ENCODE measurements at places on chromosomes 4 and X.

DNA sequence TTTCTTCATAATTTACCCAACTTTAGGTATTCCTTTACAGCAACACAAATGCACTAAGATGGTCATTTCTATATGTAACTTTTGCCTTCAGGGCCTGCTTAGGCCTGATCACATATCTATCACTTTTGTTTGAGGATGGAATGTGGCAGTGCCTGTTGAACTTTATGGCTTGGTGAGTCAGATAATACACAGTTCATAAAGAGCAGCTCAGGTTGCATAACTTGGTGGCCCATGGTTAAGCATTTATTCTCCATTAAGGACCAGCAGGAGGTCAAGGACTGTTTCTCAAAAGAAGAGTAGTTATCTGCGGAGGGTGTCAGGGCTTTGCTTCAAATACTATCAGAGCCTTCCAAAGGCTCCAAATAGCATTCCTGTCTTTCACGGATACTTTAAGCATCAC is 124.1 kb upstream of the PDHA2 start:
- DNase-seq = no peak

DNA sequence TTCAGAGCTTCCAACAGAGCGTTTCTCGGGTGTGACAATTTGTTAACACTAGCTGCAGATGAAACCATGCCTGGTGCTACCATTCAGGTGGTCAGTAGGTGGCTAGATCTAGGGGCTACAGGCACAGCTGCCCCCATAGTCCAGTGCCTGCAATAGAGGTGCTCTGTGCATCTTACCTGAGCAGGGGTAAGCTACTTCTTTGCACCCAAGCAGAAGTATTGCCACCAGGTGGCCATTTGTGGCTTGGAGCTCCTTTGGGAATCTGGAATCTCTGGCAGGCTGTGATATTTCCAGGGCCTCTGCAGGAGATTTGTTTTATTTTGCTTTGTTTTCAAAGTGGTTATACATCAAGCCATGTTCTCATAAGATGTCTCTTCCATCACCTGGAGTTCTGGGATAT is 170.7 kb upstream of the PUDP start:
- DNase-seq = no peak

GRCh38 chr4:27775156-27775555 is 914.5 kb downstream of the STIM2 start:
- DNase-seq = no peak

GRCh38 chrX:1658071-1658491 is 43.2 kb downstream of the ASMT start:
- no peak for DNase-seq

DNA sequence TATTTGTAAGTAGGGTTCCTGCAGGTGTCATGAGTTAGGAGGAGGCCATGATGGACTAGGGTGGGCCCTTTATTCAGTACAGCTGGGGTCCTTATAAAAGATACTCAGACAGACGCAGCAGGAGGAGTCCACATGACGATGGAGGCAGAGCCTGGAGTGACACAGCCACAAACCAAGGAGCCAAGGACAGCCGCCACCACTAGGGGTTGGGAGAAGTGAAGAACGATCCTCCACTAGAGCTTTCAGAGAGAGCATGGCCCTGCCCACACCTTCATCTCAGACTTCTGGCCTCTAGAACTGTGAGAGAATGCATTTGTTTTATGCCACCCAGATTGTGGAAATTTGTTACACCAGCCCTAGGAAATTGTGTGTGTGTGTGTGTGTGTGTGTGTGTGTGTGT is 31.1 kb downstream of the JAKMIP1 start:
- no peak for DNase-seq

DNA sequence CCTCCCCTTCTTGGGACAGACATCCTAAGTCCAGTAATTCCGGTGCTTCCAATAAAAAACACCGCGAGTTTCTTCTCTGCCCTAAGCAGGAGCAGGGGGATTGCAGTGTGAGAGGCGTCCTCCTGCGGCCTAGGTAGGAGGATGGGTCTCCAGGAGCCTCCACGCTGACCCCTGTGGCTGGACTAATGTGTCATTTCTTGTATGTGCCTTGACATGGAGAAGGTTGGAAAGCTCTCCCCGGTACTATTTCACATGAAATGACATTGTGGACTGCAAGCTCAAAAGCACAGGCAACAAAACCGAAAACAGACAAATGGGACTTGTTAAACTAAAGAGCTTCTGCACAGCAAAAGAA is 66.6 kb upstream of the ENPP6 start:
- no peak for DNase-seq

GRCh38 chr4:127416115-127416514 is 216.6 kb upstream of the INTU start:
- DNase-seq = no peak

- no peak for DNase-seq
Observed at GRCh38 chrX:107878106-107878505, 52.4 kb downstream of the MID2 start.

- no peak for DNase-seq
Observed at GRCh38 chrX:13491061-13491460, 78.3 kb upstream of the EGFL6 start.

DNA sequence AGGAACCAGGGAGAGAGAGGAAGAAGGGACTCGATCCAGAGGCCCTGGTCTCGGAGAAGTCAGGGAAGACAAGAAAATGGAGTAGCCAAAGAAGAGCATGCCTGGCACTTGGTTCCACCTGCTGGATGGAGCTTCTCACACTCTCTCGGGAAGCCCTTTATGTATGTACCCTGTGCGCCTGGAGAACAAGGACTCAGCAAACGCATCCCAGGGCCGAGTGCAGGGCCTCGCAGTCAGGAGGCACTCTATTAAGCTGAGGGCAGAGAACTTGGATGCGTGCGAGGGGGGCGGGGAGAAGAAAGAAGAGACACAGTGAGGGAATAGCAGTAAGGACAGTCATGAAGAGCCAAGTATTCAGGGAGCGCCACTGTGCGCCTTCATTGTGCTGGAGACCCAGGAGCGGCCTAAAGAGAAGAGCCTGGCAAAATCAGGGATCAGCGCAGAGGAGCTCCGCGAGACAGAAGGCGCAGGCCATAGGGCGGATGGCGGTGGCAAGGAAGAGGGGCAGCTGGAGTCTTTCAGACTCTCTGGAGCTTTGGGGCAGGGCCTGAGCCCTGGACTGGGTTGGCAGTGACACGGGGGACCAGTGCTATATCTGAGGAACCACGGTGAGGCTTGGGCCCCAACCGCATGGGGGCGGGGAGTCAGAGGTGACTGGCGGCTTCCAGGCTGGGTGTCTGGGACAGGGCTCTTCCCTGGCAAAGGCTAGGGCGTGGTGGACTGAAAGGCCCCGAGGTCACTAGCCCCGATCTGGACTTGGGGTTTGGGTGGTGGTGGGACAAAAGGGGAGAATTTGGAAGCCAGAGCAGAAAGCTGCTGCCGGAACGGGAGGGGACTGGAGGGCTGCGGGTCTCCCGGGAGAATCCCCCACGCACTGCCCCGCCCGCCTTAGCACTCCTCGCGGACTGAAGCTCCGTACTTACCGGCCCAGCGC is 1.9 kb upstream of the SEPTIN6 start:
- DNase-seq = no peak

- no peak for DNase-seq
Observed at GRCh38 chr4:59571805-59572430, 1628.2 kb upstream of the ADGRL3 start.

DNA sequence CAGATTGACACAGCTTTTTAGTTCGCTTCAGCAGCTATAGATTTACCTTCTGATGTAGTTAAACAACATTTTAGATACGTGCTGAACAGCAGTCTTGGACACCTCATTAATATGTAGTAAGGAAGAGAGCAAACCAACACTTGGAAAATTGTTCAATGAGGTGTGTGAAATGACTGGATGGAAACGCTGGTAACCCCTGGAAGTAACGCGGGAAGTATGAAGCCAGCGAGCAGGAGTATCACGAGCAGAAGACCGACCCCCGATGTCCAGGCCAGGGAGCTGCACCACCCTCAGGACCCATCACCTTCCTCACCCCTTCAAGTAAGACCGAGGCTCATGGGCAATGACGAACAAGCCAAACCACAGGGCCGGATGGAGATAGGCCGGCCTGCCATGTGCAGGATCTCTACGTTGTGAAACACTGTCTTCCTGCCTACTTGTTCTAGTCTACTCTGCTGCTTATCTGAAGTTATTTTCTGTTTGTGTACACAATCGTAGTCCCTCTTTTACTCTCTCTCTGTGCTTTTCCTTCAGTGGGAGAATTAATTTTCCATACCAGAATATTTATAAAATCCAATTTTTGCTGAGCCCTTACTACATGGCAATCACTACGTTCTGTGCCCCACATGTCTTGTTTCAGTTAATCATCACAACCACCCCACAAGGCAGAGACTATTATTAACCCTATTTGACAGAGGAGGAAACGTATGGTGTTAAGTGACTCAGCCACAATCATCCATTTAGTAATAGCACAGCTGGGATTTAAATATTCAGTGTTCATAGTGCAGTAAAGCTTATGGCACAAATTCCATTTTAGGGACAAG is 221.7 kb downstream of the APBB2 start:
- no peak for DNase-seq

- DNase-seq = peak; percentile 23
Observed at GRCh38 chr4:126242679-126243390, 928.1 kb downstream of the FAT4 start.

GRCh38 chr4:77877771-77878565 is 15.3 kb downstream of the MRPL1 start:
- no peak for DNase-seq

GRCh38 chrX:129594781-129595180 is 54.7 kb downstream of the OCRL start:
- no peak for DNase-seq

GRCh38 chrX:68789966-68790365 is 38.9 kb upstream of the EFNB1 start:
- DNase-seq = no peak

DNA sequence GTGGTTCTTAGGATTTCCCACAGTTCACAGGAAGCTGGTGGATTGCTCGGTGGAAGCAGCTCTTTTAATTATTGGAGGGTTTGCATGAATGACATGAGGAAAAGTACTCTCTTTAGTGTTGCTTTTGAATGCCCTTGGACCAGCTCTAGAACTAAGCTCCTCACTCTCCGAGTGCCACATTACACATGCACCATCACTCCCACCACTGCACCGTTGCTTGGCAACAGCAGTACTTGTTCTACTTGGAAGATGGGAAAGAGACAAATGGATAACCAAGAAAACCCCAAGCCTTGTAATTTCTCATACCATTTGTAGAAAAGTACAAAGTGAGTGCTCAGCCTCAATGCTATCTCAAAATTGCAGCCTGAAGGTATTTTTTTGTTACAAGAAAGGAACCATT is 620.2 kb upstream of the BOD1L1 start:
- no peak for DNase-seq

GRCh38 chr4:20276848-20277247 is 25.1 kb downstream of the SLIT2 start:
- DNase-seq = no peak

- no peak for DNase-seq
Observed at GRCh38 chr4:81084029-81084428, 53.5 kb downstream of the BMP3 start.

GRCh38 chrX:71859637-71860036 is 51.0 kb upstream of the NHSL2 start:
- peak; percentile 18 for DNase-seq

GRCh38 chr4:95675623-95676022 is 126.8 kb upstream of the UNC5C start:
- DNase-seq = no peak
